ENCODE measurements at places on chromosomes 2 and 18. TPM values are rescaled to one million over a fixed set of nuclear protein-coding genes. Genes with fewer than 3 reads are reported as not detected.
A peak's percentile ranks its signal among the peaks of the same experiment; 100 is the strongest.

The GPBAR1 gene
- 0.29 TPM for total RNA-seq

The IL36RN gene
- 0.19 TPM for total RNA-seq

The KLHL41 gene
- total RNA-seq: not detected

The POU3F3 gene
- not detected for total RNA-seq

The USP34 gene
- total RNA-seq: 100 TPM

DNA sequence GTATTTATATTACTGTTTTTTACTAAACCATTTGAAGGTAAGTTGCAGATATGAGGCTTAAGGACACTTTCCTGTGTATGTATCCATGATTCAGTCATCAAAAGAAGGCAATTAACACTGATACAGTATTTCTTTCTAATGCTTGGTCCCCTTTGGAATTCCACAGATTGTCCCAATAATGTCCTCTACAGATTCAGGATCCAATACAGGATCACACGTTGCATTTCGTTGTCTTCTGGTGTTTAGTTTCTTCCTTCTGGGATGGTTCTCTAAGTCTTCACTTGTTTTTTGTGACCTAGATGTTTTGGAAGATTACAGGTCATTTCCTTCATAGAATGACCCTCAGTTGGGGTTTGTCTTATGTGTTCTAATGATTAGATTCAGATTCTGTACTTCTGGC lies 40.0 kb downstream of the NPAS2 start:
- no peak for DNase-seq
- H3K27me3 ChIP-seq: no peaks in the 10 kb centered on the region
- no peaks in the 10 kb centered on the region for H3K4me1 ChIP-seq
- H3K27ac ChIP-seq: no peak overlapping the region
- H3K4me3 ChIP-seq: no peak overlapping the region

DNA sequence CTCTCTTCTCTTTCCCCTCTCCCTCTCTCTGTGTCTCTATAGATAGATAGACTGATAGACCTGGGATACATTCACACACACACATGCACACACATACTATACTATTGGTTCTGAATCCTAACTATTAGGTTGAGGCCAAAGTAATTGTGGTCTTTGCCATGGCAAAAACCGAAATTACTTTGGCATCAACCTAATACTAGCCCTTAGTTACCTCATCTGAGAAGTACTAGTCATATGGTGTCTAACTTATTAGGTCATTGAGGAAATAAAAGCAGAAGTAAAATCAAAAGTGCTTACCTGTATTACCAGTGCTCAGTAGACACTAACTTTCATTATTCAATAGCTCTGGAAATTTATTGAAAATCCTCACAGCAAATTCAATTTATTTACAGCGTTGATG lies 451.5 kb downstream of the EPHA4 start:
- H3K36me3 ChIP-seq: no peaks in the 10 kb centered on the region
- no peak overlapping the region for H3K4me3 ChIP-seq
- H3K27me3 ChIP-seq: peaks cover 3% of the 10 kb centered on the region
- no peak overlapping the region for H3K27ac ChIP-seq
- no peak for DNase-seq

GRCh38 chr2:121501031-121501430 lies 29.6 kb upstream of the RNU4ATAC start:
- peaks cover 1% of the 10 kb centered on the region for H3K36me3 ChIP-seq
- H3K27ac ChIP-seq: no peak overlapping the region
- no peak for DNase-seq
- no peaks in the 10 kb centered on the region for H3K27me3 ChIP-seq

DNA sequence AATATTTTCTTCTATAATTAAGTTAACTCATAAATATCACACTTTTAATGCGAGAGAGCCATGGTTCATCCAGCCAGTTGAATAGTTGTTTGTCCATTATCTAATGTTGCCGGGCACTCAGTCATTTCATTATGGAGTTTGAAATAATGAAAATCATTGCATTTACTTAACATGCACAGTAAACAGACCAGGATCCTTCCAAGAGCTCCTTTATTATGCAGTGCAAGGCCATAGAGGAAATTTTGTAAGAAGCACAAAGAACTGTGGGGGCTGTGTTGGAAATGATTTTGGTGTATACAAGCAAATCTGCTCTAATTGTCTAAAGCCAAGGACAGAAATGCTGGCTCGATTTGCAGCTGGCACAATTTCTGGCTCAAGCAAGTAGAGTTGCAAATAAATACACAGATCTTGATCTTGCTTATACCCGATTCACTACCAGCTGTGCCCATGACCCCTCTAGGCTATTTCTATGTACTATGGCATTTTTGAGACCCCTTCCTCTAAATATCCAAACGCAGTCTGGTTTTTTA lies 400.3 kb upstream of the HNRNPA3 start:
- H3K36me3 ChIP-seq: no peaks in the 10 kb centered on the region
- H3K27ac ChIP-seq: no peak overlapping the region
- DNase-seq: no peak
- H3K4me1 ChIP-seq: no peaks in the 10 kb centered on the region

DNA sequence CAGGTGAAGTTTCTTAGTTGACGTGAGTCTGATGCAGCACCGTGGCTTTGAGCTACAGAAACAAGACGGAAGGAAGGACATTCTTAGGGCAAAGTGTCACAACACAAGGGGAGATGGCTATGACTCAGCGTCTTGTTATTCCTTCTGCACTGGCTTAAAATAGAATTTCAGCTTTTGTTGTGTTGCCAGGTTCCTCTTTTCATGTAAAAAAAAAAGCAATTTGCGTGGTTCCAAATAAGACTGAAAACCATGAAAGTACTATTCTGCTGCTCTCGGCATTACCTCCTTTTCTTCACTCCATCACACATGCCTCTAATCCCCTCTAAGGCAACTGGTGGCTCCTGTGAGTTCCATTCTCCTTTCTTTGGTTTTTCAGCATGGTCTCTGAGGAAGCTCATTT lies 150.1 kb downstream of the ANTXR1 start:
- no peak overlapping the region for H3K4me3 ChIP-seq
- H3K27ac ChIP-seq: no peak overlapping the region
- no peaks in the 10 kb centered on the region for H3K36me3 ChIP-seq
- no peak for DNase-seq
- no peaks in the 10 kb centered on the region for H3K27me3 ChIP-seq
- peaks cover 11% of the 10 kb centered on the region for H3K4me1 ChIP-seq

- DNase-seq: no peak
- no peaks in the 10 kb centered on the region for H3K36me3 ChIP-seq
- no peak overlapping the region for H3K4me3 ChIP-seq
- no peaks in the 10 kb centered on the region for H3K27me3 ChIP-seq
- H3K27ac ChIP-seq: no peak overlapping the region
Measured at GRCh38 chr2:193336781-193337180, 1142.0 kb upstream of the TMEFF2 start.

DNA sequence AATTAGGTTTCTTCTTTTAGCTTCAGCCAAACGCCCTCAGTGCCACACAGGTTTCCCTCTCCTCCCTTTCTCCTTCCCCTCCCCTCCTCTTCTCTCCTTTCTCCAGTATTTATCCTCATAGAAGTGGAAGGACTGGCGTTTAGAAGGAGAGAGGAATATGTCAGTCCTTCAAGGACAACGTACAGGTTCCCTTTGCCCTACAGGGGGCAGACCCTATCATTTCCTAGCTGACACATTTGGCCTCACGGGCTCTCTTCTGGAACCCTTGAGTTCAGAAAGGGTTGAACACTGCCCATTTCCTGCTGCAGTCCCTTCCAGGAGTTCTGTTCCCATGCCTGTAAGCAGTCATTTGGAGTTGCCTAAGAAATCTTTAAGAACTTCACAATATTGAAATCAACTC lies 46.1 kb downstream of the CDCA7 start:
- no peak overlapping the region for H3K27ac ChIP-seq
- DNase-seq: peak; percentile 32
- H3K27me3 ChIP-seq: no peaks in the 10 kb centered on the region
- no peak overlapping the region for H3K4me3 ChIP-seq
- no peaks in the 10 kb centered on the region for H3K36me3 ChIP-seq

DNA sequence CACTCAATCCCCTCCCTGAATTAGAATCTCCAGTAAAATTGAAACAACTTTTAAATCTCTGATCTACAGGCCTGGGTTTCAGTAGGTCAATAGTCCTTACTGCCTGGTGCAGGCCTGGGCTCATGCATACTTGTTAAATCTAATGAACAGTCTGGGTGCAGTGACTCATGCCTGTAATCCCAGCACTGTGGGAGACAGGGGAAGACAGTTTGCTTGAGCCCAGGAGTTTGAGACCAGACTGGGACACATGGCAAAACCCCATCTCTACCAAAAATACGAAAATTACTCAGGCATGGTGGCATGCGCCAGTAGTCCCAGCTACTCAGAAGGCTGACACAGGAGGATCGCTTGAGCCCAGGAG lies 94.7 kb upstream of the SP3 start:
- H3K27ac ChIP-seq: peak overlapping the region; percentile 46
- H3K4me1 ChIP-seq: peaks cover 10% of the 10 kb centered on the region
- H3K36me3 ChIP-seq: no peaks in the 10 kb centered on the region
- H3K4me3 ChIP-seq: no peak overlapping the region

GRCh38 chr2:136067459-136067858 lies 50.5 kb downstream of the CXCR4 start:
- peaks cover 19% of the 10 kb centered on the region for H3K4me1 ChIP-seq
- H3K4me3 ChIP-seq: no peak overlapping the region
- H3K27ac ChIP-seq: no peak overlapping the region

DNA sequence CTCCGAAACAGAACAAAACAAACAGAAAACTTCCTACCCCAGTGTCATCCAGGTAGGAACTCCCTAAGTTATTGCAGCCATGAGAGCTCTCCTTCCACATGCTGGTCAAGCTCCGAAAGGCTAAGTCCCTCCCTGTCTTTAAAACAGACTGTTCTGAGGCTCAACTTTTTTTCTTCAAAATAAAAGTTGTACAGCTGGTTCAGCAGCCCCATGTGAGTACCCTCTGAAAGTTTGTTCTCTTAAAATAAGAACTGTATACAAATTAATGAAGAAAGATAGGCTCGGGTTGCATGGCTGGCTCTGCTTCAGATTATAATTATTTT lies at the start of gene PDE1A:
TSS of gene PDE1A (minus strand) at position 119 of the 323 bp plus-strand sequence.
- H3K27me3 ChIP-seq: no peaks in the 10 kb centered on the region
- H3K36me3 ChIP-seq: no peaks in the 10 kb centered on the region
- no peak for DNase-seq
- H3K4me3 ChIP-seq: no peak within 1 kb of the TSS
- H3K4me1 ChIP-seq: no peaks in the 10 kb centered on the region
- H3K27ac ChIP-seq: no peak within 1 kb of the TSS

GRCh38 chr2:73827018-73827417 lies 1.7 kb upstream of the STAMBP start:
- H3K27me3 ChIP-seq: no peaks in the 10 kb centered on the region
- DNase-seq: no peak
- H3K4me3 ChIP-seq: no peak overlapping the region
- H3K4me1 ChIP-seq: peaks cover 3% of the 10 kb centered on the region
- no peak overlapping the region for H3K27ac ChIP-seq
- 0 out of 2 replicates have a peak, but pooled peaks cover 2% of the 10 kb centered on the region for H3K36me3 ChIP-seq

DNA sequence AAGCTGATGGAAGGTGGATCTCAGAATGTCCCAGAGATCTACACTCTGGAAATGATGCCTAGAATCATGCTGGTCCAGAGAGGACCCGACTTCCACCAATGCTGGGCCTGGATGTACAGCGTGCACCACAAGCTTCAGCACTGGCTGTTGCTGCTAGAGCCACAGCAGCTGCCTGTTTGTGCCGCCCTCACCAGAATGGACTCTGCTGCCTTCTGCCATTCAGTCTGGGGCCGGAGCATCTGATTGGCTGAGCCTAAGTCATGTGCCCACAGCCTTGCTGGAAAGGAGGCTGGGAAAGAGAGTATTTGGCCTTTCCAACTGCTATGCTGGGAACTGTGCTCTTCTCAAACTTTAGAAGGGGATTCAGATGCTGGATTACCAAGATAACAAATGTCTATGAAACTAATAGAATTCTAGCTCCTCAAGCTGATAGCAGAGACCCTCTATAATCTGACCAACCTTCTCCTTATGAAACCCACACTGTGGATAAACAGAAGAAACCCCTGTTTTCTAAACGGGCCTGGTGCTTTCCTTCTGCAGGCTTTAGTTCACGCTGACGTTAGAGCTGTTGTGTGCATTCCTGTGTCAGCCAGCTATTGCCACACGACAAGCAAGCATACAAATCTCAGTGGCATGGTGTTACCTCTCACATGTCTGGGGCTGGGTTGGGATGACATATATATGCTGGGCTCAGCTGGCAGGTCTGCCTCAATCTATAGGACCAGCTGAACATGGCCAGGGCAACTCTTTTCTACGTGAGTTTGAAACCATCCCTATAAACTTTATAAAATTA lies 4.1 kb upstream of the LOXHD1 start:
- no peaks in the 10 kb centered on the region for H3K36me3 ChIP-seq
- H3K4me1 ChIP-seq: no peaks in the 10 kb centered on the region
- H3K27ac ChIP-seq: no peak overlapping the region
- H3K27me3 ChIP-seq: no peaks in the 10 kb centered on the region
- no peak overlapping the region for H3K4me3 ChIP-seq

DNA sequence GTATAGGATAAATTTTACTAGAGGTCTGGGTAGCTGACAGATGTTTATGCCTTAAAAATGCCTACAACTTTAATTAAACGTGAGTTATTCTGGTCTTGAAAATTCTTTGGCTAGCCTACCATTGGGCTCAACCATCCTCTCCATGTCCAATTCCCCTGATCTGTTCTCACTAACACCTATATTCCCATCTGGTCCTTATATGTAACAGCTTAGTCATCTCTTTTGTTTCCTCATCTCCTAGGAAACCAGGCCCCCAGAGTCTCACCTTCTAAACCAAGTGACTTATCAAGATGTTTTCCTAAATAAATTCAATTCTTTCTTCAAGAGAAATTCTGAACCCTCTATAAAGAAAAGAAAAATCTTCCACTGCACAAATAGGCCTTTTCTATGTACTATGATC lies 148.5 kb downstream of the TTC32 start:
- no peaks in the 10 kb centered on the region for H3K4me1 ChIP-seq
- no peak overlapping the region for H3K27ac ChIP-seq
- H3K4me3 ChIP-seq: no peak overlapping the region
- DNase-seq: no peak
- no peaks in the 10 kb centered on the region for H3K36me3 ChIP-seq

- H3K4me3 ChIP-seq: no peak overlapping the region
- H3K4me1 ChIP-seq: no peaks in the 10 kb centered on the region
- no peak overlapping the region for H3K27ac ChIP-seq
- no peaks in the 10 kb centered on the region for H3K36me3 ChIP-seq
Measured at GRCh38 chr2:156563994-156564753, 128.0 kb downstream of the GPD2 start.

GRCh38 chr2:72989770-72990556 lies 72.6 kb downstream of the EMX1 start:
- H3K4me3 ChIP-seq: no peak overlapping the region
- H3K27me3 ChIP-seq: no peaks in the 10 kb centered on the region
- no peak overlapping the region for H3K27ac ChIP-seq
- DNase-seq: no peak
- H3K36me3 ChIP-seq: no peaks in the 10 kb centered on the region

- no peak for DNase-seq
- no peaks in the 10 kb centered on the region for H3K4me1 ChIP-seq
- H3K36me3 ChIP-seq: no peaks in the 10 kb centered on the region
- no peak overlapping the region for H3K27ac ChIP-seq
- no peak overlapping the region for H3K4me3 ChIP-seq
Measured at GRCh38 chr2:13102397-13103063, 385.8 kb downstream of the TRIB2 start.
